ENCODE measurements at places on chromosomes 16 and 17.

DNA sequence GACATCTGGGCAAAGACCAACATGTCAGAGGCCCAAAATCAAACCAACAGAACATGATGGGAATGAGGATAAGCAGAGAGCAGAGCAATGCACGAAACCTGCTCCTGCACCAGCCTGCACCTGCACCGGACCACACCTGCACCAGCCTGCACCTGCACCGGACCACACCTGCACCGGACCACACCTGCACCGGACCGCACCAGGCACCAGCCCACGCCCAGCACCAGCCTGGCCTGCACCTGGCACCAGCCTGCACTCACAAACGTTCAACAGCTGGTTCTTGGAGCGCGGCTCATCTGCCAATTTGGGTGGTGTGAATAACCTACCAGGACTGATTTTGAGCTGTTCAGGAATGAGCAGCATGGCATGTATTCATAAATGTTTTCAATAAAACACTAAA lies 18.2 kb downstream of the CEP131 start:
- DNase-seq, result no peak

DNA sequence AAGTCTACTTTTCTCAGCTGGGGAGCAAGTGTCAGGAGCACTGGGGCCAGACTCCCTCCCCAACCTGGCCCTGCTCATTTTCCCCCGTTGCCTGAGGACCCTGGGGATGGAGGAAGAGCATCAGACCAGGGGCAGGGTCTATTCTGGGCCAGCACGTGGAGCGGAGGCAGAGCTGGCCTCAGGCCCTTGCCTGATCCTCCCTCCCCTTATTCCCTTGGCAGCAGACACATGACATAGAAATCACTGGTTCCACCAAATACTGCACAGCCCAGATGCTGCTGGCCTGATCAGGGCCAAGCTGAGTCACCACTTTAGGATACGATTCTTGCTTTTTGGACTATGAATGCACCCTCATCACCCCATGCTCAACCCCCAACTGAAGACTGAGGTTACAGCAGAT lies 15.8 kb upstream of the AGRP start:
- DNase-seq, result no peak

GRCh38 chr17:44000141-44000860 lies 4.1 kb upstream of the NAGS start:
- no peak for DNase-seq

DNA sequence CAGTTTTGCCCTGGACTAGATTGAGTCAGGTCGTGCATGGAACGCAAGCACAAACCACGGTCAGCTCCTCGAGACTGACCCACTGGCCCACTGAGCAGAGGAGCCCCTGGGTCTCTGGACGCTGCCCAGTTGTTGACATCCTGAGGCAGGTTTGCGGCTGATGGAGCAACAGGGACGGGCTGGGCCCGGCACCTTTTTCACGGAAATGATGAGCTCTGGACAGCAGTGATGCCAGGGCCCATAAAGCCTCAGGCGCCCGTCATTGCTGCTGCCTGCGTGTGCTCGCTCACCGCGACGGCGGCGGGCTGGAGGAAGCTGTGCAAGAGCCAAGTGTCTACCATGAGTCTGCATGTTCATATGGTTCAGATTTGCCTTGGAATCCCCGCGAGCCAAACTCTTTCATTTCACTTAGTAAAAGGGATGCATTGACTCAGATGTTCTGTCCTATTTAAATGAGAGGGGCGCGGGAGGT lies 30.8 kb upstream of the CRISPLD2 start:
- peak; percentile 3 for DNase-seq

GRCh38 chr17:67520252-67520906 lies 143.3 kb downstream of the PITPNC1 start:
- no peak for DNase-seq
